ENCODE measurements at places on chromosomes 1 and 21.
A peak's percentile ranks its signal among the peaks of the same experiment; 100 is the strongest.

DNA sequence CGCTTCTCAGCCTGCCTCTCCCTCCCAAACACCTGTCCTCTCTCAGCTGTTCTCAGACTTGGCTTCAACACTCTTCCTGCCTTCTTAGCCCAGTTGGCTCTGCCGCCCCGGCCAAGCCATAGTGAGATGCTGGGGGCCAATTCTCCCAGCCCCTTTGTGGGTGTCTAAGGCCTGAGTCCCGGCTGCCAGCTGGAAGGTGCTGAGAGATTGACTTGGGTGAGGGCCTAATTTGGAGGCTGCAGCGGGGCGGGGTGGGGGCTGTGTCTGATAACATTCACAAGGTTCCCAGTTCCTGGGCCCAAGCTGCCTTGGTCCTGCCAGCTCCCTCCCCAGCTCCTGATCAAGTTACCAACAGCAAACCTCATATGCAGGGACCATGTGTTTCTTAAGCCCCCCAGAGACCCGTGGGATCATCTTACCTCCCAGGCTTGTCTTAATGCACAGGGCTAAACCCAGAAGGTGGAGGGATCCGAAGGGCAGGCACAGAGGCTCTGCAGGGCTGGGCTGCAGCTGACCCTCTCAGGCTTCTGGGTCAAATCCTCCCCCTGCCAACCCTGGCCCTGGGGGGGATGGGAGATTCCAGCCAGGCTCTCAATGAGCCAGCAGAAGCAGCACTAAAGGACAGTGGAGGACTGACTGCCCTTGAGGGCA, 9.8 kb downstream of the INKA2 start:
- DNase-seq: no peak

DNA sequence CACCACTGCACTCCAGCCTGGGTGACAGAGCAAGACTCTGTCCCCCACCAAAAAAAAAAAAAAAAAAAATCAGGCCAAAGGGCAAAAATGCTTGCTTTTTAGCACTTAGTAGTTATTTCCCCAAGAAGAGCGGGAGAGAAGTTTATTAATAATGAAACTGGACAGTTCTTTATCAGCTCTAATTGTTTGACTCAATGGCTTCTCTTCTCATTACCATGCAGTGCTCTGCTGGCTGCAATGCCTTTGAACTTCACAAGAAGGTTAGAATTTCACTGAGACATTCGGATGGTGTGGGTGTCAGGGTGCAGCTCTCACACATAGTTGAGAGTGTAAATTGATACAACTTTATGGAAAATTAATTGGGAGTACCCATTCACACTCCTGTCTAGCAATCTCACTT, 63.7 kb downstream of the EDARADD start:
- no peak for DNase-seq

- no peak for DNase-seq
These were observed 4.3 kb downstream of the TCHH start for GRCh38 chr1:152110860-152111514.

DNA sequence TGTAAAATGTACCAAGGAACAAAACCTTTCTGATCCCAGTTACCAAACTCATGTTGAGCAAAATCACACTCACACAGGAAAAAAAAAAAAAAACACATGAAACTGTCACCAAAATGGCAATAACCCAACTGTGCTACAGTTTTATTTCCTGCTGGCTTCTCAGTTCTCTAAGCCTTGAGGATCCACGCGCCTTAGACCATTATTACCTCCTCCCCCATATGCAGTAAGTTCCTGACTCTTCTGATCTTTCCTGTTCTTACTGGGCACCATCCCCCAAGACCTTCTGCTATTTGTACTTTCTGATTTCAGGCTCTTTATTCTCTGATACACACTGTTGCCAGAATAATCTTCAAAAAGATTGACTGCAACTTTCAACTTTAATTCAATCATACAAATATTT, 79.6 kb downstream of the SLC45A1 start:
- DNase-seq: no peak

DNA sequence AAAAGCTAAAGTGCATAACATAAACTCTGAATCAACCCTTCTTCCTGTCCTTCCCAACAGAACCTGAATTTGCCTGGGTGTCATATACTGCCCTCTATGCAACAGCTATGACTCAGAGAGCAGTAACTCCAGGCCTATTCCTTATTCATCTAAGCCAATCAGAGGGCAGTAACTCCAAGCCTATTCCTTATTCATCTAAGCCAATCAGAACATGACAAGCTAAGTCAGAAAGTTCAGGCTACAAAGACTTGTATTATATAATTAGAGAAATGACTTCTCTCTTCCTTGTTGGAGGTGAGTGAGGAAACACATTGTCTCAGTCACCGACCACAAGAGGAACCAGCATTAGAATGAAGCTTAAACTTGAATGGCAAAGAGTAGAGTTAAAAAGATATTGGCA, 26.2 kb upstream of the TADA1 start:
- no peak for DNase-seq

GRCh38 chr1:169202791-169203665, 96.5 kb downstream of the ATP1B1 start:
- no peak for DNase-seq

DNA sequence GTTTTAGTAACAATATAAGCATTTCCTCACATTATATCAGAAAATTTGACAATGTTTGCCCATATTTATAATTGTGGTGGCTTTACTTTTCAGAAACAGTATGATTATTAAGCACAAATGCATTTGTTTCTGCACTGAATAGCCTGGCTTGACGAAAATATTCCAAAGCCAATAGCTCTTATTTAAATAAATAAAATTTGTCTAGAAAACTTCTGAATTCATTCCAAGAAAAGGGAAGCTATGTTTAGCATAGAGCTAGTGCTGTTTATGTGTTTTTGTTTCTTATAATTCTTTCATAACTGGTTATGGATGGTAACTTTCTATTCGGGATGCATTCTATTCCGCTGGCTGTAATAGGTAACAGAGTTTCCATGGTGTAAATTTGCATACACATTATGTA, 268.6 kb downstream of the PTBP2 start:
- no peak for DNase-seq

DNA sequence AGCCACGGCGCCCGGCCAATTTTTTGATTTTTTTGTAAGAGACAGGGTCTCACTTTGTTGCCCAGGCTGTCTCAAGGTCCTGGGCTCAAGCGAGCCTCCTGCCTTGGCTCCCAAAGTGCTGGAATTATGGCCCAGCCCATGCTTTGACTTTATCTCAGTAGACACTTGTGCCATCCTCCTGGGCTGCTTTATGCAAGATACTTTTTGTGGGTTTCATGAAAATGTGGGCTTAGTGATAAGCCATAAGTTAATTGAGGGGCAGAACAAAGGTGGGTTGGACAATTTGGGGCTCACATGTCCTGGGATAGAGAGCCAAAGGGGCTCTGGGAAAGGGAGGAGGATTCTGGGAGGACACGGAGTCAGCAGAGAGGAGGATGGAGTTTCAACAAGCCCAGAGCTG, 22.0 kb downstream of the ALPL start:
- DNase-seq: no peak

- no peak for DNase-seq
These were observed 312.1 kb upstream of the VAMP3 start for GRCh38 chr1:7458946-7459345.

DNA sequence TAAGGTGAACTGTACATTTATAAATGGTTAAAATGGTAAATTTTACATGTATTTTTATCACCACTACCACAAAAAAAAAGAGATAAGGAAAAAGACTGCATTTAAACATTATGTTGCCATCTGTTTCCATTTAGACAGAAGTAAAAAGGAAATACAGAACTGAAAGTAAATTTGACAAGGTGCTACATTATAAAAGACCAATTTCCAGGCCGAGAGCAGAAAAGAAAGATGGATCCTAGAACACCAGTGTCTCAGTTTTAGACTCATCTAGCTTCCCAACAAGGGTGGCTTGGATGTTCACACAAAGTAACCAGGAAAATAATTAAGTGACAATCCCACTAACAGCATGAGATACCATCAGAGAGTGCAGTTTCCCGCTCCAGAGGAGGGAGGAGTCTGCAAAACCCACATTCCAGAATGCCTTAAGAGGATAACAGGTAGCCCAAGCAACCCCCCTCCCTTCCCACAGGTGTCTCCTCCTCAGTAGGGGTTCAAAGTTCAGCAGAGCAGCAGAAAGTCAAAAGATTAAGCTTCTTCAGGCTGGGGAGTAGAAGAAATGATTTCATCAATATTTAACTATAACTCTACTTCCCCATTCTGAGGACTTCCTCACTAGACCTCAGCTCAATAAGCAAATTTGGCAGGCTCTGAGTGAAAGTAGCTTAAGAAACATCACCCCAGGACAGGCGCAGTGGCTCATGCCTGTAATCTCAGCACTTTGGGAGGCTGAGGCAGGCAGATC, 11.8 kb downstream of the TPM3 start:
- no peak for DNase-seq

DNA sequence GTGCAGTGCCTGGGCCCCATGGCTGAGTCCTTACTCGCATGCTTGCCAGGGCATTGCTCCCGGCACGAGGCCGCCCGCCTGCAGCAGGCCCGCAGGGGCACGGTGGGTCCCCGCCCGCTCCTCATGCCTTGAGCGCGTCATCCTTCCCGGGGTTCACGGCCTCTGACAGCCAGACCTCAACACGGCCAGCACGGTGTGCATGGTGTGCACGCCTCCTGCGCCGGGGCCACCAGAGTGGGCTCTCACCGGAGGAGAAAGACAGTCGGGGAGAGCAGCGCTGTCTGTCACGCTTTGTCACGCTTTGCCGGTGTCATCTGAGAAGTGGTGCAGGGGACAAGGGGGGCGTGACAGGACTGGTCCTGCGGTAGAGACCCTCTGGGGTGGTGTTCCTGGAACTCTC, 11.9 kb upstream of the COL18A1 start:
- DNase-seq: no peak

- DNase-seq: no peak
These were observed 77.7 kb downstream of the CAPZB start for GRCh38 chr1:19407494-19408096.

DNA sequence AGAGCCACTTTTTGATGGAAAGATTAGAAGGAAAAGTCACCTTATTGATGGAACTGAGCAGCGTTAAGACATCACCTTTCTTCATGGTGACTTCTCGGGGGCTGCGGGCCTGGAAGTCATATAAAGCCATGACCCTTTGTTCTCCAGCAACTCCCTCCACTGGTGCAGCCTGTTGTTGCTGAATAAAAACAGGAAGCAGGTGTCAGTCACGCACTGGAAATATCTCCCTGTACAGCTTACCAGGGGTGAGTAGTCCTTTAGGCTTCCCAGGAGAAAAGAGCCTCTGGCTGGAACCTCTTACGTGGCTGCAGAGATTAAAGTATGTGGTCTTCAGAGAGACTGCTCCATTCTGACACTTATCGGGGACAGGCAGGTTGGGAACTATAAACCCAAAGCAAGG, 31.9 kb downstream of the SPTA1 start:
- no peak for DNase-seq

DNA sequence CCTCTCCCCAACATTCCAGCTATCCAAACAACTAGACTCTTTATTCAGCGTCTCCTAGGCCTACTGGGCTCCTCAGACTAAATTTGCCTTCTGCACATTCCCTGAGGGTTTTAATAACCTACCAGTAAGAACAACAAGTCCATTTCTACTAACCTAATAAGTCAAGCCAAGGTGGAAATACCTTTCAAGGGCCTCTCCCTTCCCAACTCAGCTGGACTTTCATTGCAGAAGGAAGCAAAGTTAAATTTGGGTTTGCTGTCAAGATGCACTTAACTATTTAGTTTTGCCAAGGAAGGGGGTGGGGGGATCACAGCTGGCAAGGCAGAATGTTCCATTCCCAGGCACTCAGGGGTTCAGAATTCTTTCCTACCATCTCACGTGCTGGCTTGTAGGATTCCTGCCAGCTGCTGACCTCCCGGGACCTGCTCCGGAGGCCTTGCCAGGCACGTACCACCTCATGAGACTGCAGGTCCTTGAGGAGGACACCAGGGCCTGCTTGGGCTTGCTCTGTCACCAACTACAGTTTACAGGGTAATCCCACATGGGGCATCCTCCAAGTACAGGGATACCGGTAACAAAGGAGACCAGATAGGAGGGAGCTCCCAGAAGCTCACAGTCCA, 29.8 kb downstream of the SLC30A1 start:
- DNase-seq: no peak

DNA sequence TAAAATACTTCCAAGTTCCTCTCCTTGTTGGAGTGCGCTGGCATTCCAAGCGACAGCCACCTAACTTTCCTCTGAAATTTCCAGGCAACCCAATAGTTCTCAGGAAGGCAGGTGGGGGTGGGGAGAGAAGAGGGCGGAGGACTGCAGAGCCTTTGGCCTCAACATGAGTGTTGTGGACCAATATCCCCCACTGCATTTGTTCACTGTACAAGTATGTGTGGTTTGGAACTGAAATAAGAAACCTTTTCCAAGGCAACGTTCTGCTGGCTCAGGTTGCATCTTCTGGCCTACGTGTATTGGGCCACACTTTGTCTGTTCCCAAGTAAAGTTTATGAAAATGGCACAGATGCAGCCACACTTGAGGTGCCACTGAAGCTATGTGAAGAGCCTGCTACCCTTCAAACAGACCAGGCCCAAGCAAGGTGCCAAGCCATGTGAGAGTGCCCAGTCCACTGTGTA, 153.4 kb downstream of the DHRS3 start:
- no peak for DNase-seq

DNA sequence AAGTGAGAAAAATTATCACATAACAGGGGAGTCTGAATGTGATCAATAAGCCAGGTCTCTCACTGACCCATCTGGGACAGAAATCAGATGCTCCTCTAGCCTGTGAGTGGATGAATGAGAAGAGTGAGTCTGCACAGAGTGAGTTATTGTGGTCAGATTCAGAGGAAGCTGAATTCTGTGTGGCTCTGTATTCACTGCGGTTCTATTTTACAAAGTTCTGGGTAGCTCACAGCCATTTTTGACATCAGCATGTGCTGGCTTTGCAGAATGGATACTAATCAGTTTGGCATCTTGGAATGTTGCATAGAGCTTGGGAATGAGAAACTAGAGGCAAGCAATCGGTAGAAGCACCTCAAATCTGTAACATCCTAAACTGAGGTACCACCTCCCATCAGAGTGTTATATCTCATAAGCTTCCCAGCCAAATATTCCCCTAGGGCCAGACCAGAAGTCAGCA, 3.8 kb downstream of the COLGALT2 start:
- no peak for DNase-seq

DNA sequence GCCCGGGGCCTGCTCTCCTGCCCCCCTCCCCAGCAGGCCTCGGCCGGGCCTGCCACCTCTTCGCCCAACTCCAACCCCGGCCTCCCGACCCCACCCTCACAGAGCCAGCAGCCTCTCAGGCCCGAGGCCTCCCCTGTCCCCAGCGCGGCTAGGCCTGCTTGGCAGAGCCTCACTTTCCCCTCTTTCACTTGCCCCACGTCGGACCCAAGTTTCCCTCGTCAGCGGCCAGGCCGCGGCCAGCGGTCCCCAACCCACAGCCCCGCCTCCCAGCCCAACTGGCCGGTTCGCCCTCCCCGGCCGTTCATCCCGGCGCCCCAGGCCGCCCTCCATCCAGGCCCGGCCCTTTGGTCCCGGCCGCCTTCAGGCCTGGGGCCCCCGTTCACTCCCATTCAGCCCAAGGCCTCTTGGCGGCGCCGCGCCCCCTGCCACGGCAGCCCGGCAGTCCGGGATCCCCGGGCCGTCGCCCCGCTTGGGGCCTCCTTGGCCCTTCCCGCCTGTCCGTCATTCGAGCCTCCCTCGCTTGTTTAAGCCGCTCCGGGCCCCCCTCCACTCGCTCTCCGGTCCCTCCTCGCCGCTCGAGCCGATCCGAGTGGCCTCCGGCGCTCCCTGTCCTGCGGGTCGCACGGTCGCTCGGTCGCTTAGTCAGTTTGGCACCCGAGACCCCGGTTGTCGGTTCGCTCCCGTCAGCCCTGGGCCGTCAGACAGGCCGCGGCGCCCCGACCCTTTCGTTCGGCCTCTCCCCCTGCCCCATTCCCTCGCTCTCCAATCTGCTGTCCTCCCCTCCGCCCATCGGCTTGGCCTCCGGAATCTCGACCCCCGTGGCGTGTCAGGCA, 1.4 kb downstream of the LRRC41 start:
- DNase-seq: no peak

- DNase-seq: peak; percentile 39
These were observed 168.0 kb upstream of the NR5A2 start for GRCh38 chr1:199859491-199859933.

All from Panc1 (cell line).